ENCODE measurements at places on chromosomes 6 and 20.

DNA sequence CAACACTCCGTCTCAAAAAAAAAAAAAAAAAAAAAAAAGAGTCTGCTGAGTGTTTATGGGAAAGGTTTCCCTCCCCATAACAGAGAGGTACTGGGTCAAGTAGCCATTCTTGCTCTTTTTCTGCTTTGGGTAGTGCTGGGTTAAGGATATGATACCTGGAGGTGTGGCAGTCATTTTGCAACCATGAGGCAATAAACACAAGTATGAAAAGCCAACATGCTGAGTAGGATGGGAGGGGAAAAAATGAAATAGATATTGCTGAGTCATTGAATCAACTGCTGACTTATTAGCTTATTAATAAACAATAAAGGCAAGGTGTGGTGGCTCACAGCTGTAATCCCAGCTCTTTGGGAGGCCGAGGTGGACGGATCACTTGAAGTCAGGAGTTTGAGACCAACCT lies 2.3 kb upstream of the TOMM34 start:
- no peak for DNase-seq

GRCh38 chr6:45816674-45817297 lies 198.9 kb downstream of the CLIC5 start:
- DNase-seq = no peak

DNA sequence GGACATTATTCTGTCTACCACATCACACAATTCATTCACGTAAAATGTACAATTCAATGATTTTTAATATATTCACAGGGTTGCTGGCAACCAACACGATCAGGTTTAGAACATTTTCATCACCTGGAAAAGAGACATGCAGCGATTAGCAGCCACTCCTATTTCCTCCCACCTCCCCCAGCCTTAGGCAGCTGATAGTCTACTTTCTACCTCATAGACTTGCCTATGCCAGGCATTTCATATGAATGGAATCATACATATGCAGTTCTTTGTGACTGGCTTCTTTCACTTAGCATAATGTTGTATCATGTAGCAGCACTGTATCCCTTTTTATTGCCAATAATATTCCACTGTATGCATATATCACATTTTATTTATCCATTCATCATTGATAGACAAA lies 31.5 kb upstream of the CTNNBL1 start:
- no peak for DNase-seq

- DNase-seq = no peak
Measured at GRCh38 chr6:131894493-131895424, 56.4 kb downstream of the CCN2 start.

GRCh38 chr6:11654876-11655275 lies 117.3 kb downstream of the TMEM170B start:
- DNase-seq = no peak

- DNase-seq = peak; percentile 9
Measured at GRCh38 chr6:74705451-74705850, 500.4 kb downstream of the COL12A1 start.
